NCI-H1105 treated with DMSO at 0.1 percent for 48 hours (cell line): ENCODE measurements at places on chromosomes 2 and 18.

- DNase-seq: no peak
Measured at GRCh38 chr18:12930908-12931307, 16.9 kb upstream of the SEH1L start.

- DNase-seq: no peak
Measured at GRCh38 chr2:188367164-188367563, 75.5 kb downstream of the GULP1 start.

DNA sequence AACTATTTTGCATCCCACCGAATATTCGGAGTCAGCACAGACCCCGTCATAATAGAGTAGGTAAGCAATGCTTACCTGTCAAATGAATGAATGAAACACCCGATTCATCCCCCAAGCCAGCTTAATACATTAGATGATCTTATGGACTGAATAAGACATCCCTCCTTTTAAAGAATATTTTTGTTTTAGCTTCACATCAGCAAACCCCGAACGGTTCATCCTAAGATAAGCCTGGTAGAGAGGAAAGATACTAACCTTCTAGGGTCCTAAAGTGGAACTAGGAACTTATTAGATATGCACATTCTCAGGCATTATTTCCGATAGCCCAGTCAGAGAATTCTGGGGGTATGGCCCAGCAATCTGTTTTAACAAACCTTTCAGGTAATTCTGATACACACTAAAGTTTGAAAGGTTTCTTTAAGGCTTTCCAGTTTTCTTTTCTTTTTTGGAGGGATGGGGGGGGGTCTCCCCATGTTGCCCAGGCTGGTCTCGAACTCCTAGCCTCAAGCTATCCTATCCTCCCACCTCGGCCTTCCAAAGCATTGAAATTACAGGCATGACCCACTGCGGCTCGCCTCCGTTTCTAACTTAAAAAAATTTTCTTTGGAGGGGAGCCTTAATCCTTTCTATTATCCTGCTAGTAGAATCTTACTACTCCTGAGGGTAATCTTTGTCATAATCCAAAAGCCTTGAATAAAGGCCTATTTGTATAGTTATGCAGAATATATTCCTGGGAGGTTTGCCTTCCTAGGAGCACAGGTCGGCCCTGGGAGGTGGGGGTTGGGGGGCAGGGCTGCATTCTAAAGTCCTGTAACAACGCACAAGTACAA lies 1.0 kb upstream of the ACTR3 start:
- DNase-seq: no peak

DNA sequence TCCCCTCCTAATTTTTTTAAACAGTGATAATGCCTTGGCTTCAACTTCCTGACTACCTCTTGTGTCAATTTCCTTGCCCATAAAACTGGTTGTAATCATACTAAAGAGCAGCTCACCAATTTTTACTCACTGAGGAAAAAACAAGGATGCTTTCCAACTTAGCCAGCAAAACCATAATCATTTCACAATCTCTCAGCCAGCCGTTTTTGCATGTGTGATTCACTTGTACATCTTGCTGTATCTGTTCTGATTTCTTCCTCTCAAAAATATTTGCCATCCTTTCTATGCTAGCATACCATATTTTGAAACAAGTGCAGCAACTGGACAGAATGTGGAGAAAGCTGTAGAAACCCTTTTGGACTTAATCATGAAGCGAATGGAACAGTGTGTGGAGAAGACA lies 60.7 kb downstream of the RAB27B start:
- DNase-seq: no peak

DNA sequence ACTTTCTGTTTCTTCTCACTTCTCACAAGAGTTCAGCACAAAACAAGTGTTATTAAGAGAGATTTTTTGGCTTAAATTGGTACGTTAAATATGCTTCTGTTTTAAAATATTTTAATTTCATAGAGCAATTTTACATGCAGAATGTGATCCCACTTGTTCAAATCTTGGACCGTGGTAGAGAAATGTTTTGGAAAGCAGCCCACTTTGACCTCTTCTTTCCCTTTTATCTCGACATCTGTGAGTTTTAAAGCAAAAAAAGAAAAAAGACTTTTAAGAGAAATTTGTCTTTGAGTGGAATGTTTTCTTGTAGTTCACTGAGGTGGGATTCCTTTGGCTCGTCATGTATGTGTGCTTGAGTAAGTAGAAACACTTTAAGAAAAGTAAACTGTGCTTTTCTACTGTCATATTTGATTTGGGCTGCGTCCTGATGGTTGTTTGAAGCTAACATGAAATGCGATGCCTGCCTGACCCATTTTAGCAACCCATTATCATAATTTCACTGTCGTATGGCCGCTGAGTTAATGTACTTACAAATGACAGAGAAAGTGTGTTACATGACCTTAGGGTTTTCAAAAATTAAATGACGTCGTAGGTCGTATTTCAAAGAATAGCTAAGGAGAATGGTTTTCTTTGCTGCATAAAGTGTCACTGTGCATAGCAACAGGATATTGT lies 54.5 kb downstream of the TSHZ1 start:
- peak; percentile 17 for DNase-seq

GRCh38 chr2:17228461-17228860 lies 289.8 kb downstream of the RAD51AP2 start:
- DNase-seq: no peak

GRCh38 chr2:240277073-240277806 lies 136.8 kb upstream of the OTOS start:
- DNase-seq: no peak

- DNase-seq: no peak
Measured at GRCh38 chr2:70019096-70019495, 57.7 kb upstream of the ASPRV1 start.

GRCh38 chr2:231190531-231191197 lies 7.8 kb upstream of the ARMC9 start:
- DNase-seq: no peak
